ENCODE measurements at places on chromosomes 11 and 22.

GRCh38 chr22:49212002-49212401 is 615.7 kb downstream of the BRD1 start:
- DNase-seq: no peak

DNA sequence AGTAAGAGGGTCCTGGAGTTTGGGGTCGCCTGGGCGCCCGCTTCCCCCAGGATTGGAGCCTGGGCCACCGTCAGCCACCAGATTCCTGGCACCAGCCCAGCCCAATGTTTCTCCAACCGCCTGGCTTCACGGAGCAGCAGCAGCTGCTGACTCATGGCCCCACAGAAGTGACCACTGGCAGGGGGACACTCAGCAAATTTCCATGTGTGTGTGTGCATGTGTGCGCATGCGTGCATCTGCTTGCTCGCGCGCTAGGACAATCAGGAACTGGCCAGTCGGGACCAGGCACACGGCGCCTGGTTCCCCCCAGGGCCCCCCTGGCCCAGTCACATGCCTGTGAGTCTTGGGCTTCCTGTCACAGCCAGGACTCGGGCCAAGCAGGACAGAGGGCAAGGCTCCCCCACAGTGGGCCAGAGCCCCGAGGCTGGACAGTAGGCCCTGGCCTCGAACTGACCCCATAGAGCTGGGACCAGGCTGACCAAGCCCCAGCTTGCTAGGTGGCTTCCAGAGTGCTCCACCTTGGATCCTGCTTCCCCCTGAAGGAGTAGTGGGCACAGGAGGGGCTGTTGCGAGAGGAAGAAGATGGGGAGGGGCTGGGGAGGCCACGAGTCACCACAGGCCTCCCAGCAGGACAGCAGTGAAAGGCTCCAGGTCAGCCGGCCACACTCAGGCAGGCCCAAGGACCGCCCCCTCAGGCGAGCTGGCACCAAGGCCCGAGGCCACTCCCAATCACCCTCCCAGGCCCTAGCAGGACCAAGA is 3.2 kb downstream of the CTSD start:
- no peak for DNase-seq

DNA sequence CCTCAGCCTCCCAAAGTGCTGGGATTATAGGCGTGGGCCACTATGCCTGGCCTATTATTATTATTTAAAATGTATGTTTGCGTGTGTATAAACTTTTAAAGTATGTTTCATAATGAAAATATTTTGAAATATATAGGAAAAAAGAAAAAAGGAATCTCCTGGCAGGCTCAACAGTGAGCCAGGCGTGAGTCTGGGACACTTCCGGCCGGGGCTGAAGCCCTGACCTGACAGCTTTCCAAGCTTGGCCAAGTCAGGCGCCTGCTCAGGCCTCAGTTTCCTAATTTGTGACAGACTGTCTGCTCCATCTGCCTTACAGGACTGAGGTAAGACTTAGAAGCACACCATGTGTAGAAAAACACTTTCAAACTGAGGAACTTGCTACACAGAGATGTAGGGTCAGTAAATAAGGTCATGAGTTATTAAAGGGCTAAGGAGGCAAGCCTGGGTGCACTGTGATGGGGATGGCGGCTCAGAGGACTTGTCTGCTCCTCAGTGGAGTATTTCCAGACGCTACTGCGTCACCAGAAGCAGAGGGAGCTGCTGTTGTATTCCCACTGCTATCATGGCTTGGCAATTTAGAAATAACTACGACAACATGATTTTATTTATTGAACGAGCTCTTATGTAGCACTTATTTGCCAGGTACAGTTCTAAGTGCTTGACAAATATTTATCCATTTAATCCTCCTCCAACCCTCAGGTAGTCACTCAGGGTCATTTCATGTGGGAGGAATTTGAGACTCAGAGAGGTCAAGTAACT is 100.1 kb downstream of the PRR5L start:
- DNase-seq: no peak

GRCh38 chr22:26264162-26264561 is 94.9 kb downstream of the SEZ6L start:
- DNase-seq: no peak

- no peak for DNase-seq
Observed at GRCh38 chr11:96126917-96127595, 203.1 kb upstream of the MTMR2 start.

- no peak for DNase-seq
Observed at GRCh38 chr22:37654563-37655251, 3.8 kb upstream of the PDXP start.

- DNase-seq: no peak
Observed at GRCh38 chr11:17389957-17390649, 1.6 kb upstream of the KCNJ11 start.

- DNase-seq: no peak
Observed at GRCh38 chr22:27881421-27881820, 37.6 kb downstream of the PITPNB start.

- DNase-seq: no peak
Observed at GRCh38 chr11:77580712-77581337, 8.9 kb upstream of the AQP11 start.

Data from CD4-positive, alpha-beta T cell treated with Interleukin-2 at 100 ng/mL for 4 hours (primary cell).